Large intestine (tissue), 12 donors: ENCODE measurements at places on chromosomes 4 and X.

DNA sequence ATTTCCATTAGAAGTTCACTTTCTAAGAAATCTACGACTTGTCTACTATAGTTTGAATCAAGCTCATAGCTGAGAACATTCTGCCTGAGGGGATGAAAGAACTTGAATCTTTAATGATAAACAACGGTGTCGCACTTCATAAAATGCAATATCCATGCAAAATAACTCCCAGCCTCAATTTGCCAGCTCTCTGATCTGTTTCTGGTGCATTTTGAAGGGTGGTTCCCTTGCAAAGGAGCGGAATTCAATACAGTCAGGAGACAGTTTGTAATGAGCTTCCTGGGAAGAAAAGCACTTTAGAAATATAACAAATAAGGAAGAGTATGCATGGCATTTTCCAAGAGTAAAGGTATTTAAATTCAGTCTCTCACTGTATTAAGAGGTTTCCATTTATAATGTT, 80.0 kb downstream of the PCYT1B start:
- DNase-seq, result no peak

DNA sequence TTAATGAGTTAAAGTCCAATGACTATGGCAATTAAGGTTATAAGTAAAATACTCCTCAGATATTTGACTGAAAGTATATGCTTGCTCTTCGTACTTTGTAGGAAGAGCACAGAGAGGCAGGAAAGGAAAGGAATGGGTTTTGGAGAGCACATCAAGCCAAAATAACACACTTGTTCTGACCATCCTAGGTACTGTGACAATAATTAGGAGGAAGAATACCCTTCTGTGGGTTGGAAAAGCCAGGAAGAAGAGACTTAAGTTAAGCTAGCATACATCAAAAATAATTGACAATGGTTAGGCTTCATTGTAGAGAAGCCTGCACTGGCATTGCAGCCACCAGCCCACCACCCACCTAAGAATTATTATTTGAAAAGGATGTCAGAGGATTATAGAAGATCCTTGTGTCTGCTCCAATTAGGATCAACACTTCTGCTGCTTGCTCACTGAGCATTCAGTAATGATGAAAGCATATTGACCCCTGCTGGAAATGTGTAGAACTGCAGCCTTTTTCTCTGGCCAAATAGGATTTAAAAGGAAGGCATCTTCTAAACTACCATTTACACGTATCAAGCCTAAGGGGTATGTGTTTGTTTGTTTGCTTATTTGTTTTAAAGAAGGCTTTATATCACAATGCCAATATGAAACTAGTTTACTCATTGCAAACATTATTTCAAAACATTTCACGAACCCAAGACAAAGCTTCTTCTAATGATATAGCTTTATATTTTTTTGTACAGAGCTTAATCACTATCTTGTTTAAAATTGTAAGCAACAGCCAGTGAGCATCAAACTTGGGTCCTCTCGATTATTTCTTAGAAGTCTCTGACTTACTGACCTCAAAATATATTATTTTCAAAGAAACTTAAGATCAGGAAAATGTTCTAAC, 286.2 kb upstream of the TET2 start:
- peak; percentile 51 for DNase-seq

GRCh38 chr4:142778430-142778829, 67.7 kb downstream of the INPP4B start:
- no peak for DNase-seq

- no peak for DNase-seq
Measured at GRCh38 chr4:174117445-174117844, 166.0 kb downstream of the FBXO8 start.

- DNase-seq, result no peak
Measured at GRCh38 chrX:131792789-131793462, 230.2 kb upstream of the STK26 start.

DNA sequence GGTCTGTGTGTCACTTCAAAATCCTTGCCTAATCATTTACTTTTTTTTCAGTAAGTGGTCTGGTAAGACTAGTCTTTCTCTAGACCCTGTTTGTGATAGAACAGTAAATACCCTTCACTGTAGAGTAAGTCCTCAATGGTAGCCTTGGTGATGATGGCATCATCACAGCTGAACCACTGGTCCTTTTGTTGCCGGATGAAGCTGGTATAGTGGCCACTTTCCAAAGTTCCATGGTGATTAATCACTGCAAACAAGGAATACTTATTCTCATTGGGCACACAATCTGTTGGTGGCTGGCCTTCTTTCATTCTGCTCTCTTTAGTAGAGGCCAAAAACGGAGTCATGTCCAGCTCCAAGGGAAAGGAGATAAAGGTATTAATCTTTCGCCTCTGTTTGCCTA, 2.9 kb downstream of the USP51 start:
- no peak for DNase-seq

DNA sequence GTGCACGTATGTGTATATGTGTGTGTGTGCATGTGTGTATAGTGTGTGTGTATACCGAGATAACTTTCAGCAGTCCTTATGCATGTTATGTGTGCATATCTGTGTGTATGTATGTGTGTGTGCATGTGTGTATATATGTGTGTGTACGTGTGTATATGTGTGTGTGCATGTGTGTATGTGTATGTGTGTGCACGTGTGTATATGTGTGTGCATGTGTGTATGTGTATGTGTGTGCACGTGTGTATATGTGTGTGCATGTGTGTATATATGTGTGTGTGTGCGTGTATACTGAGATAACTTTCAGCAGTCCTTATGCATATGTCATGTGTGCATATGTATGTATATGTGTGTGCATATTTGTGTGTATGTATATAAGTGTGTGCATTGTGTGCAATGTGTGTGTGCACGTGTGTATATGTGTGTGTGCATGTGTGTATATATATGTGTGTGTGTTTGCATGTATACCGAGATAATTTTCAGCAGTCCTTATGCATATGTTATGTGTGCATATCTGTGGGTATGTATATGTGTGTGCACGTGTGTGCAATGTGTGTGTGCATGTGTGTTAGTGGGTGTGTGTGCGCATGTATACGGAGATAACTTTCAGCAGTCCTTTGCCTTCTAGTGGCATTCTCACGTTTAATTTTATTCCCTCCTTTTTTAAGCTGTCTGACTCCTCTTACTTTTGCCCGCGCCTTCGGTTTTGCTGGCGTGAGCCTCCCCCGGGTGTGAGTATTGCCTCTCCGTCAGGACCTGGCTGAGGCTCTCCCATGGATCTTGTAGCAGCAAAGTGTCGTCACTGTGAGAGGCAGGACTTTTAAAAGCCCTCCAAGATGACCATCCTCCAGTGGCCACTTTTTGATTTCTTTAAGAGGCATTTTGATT, 99.6 kb upstream of the SHOX start:
- DNase-seq, result no peak

DNA sequence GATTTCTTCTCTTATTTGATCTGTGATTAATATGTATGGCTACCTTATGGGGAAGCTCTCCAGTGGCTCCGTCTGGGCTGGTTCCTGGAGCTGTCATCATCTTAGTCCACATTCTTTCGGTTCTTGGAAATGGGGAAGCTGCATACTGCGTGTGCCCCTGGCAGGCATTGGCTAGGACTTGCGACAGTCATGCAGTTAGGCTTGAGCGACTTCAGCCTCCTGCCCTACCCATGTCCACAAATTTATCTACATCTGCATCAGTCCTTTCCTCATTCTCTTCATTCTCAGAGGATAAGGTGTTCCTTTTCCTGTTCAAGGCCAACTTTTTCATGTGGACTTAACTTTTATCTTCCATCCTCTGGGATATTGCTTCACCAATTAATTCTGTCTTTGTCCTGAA, 214.2 kb downstream of the RELL1 start:
- DNase-seq, result no peak

DNA sequence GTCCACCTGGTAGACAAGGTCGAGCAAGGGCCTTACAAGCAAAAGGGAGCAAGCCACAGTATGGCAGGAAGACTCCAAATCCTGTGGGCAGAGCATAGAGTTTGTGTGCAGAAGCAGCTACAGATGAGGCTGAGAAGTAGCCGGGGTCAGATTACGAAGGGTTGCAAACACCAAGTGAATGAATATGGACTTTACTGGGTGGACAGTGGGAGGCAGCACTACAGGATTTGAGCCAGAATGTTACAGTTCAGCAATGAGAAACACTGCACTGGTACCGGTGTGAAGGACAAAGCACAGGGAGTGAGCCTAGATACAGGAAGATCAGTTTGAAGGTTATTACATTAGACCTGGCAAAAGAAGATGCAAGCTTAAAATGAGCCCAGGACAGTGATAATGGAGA, 46.1 kb upstream of the HOPX start:
- no peak for DNase-seq

DNA sequence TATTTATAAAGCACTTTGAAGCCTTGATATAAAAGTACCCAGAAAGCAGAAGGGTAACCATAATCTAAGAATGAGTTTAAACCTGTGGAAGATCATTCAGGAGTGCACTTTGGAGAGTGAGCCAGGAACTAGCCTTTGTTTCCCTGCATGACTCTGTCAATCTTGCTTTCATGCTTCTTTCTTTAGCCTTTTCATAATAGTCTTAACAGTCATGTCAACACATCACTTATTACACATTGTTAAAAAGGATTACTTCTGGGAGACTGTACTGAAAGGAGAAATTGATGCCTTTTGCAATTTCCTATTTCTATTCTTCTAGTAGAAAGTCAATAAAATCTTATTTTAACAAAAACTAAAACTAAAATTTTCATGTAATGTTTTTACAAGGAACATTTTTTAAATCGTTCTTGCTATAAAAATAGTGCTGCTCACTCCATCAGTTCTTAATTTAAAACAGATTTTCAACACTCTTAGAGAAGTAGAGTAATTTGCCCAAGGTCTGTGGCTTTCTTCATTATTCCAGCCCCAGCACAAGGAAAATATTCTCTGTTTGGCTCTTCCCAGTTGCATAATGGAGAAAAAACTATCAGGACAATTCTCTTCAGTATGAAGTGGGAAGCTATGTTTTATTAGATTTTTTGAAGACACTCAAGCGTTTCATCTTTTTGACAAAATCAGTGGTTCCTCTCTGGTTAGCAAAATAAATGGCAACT, 35.4 kb upstream of the SPP1 start:
- DNase-seq, result no peak

DNA sequence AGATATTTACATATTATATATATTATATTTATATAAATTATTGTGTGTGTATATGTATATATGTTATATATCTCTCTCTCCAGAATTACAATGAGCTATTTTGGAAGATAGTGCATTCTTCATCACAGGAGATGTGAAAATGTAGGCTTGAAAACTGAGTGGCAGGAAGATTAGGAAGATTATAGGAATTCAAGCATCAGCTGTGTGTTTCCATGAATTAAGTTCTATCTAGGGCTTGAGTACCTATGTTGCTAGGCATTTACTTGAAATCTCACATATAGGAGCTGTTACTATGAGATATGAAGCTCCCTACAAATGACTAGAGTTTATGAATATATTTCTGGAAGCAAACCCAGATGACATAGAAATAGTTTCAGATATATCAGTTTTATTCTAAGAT, 328.7 kb downstream of the EPHA5 start:
- DNase-seq, result no peak

DNA sequence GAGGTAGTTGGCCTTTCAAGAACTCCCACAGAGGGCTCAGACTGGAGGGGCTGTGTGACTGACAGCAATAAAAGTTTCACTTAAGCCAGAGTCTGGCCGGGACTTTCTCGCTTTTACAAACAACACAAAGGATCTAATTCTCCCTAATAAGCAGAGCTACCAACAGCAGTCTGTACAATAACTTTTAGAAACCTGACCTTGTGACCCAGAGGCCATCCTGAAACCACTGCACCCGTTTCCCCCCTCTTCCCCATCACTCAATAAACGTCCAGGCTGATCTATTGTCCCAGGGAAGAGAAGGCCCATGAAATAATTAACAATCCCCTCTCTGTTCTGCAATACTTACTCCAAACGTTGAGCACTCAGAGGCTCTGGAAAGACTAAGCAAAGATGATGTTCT, 442.4 kb downstream of the ZIC3 start:
- no peak for DNase-seq

DNA sequence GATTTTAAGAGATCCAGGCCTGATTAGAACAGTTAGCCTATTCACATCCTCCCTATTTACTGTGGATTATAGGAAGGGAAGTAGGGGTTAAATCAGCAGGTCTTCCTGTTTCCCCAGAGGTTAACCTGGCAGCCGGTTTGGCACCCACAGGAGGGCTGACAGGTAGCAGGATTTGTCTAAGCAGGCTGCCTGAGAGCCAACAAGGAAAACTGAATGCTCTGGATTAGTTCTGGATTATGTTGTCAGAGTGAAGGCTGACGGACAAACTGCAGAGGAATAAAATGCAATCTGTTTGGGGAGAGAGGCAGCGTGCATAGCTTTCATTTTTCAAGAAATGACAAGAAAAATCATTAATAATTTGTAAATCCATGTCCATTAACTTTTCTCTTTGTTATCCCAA, 397.1 kb upstream of the FAM241A start:
- no peak for DNase-seq

DNA sequence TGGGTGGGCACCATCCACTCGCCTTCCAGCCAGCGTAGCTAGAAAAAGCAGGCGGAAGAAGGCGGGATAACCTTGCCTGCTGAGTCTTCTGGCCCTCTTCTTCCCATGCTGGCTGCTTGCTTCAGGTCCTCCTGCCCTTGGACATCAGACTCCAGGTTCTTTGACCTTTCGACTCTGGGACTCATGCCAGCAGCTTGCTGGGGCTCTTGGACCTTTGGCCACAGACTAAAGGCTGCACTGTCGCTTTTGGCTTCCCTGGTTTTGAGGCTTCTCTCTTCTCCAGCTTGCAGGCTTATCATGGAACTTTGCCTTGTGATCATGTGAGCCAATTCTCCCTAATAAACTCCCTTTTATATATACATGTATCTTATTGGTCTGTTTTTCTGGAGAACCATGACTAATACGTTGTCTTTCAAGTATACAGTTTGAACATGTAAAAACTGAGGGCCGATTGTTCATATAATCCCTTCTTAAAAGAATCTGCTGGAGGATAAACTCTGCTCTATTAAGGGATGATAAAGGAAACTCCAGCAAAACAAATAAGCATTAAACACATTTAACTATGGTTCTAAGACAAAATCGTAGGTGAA, 116.6 kb upstream of the LCORL start:
- peak; percentile 84 for DNase-seq

- DNase-seq, result peak; percentile 22
Measured at GRCh38 chrX:13658602-13659001, 5.7 kb downstream of the TCEANC start.

DNA sequence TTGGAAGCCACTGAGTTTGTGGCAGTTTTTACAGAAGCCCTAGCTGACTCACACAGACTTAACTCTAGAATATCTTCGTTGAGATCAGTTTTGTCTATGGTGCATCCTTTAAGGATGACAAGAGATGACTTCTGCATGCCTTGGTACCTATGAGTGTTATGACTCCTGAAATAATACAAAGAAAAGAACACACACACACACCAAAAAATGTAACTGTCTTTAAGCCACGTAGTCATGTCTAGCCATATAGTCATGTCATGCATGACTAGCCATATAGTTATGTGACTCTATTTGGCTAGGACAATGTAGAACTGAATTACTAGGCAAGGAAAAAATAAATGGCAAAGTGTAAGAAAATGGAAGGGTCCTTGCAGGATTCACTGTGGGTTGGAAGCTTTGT, 447.8 kb downstream of the NLGN4X start:
- no peak for DNase-seq

- no peak for DNase-seq
Measured at GRCh38 chrX:130083656-130084382, 26.5 kb downstream of the ELF4 start.
